ENCODE measurements at places on chromosomes 2 and 18. TPM values are rescaled to one million over a fixed set of nuclear protein-coding genes. Genes with fewer than 3 reads are reported as not detected.

Gene UGT1A10
- not detected for total RNA-seq

- DNase-seq: no peak
These were observed 182.5 kb downstream of the PRKCE start for GRCh38 chr2:45833968-45834344.

- DNase-seq: no peak
These were observed 21.7 kb downstream of the LAMA3 start for GRCh38 chr18:23710946-23711345.

GRCh38 chr18:13511961-13512577 is 214.3 kb downstream of the FAM210A start:
- DNase-seq: no peak

GRCh38 chr2:144508172-144508851 is 11.6 kb downstream of the ZEB2 start:
- no peak for DNase-seq

DNA sequence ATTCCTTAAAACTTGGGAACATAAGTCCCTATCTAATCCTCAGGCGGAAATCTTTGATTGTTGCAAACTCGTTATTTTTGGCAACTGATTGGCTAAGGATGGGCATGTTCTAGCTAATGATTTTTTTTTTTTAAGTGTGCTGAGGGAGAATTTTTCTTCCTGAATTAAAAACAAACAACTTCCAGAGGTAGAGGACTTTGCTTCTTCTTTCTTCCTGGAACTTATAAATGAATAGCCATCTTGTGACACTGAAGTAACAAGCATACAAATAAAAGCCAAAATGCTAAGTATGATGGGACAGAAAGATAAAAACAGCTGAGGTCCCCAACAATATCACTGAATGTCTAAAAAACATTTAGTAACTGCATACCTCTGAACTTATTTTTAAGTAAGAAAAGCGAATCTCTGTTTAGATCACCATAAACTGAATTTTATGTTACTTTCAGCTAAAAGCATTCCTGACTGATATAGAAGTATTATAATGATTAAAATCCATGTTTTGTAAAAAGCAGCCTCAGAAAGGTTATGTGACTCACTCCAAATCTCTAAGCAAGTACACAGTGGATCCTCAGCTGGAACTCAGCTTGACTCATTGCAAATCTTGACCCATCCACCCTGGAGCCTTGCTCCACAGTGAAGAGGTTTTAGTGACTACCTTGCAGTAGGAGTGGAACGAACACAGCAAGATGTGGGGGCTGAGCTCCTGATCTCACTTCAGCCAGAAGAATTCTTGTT is 344.4 kb downstream of the CLIP4 start:
- DNase-seq: no peak

DNA sequence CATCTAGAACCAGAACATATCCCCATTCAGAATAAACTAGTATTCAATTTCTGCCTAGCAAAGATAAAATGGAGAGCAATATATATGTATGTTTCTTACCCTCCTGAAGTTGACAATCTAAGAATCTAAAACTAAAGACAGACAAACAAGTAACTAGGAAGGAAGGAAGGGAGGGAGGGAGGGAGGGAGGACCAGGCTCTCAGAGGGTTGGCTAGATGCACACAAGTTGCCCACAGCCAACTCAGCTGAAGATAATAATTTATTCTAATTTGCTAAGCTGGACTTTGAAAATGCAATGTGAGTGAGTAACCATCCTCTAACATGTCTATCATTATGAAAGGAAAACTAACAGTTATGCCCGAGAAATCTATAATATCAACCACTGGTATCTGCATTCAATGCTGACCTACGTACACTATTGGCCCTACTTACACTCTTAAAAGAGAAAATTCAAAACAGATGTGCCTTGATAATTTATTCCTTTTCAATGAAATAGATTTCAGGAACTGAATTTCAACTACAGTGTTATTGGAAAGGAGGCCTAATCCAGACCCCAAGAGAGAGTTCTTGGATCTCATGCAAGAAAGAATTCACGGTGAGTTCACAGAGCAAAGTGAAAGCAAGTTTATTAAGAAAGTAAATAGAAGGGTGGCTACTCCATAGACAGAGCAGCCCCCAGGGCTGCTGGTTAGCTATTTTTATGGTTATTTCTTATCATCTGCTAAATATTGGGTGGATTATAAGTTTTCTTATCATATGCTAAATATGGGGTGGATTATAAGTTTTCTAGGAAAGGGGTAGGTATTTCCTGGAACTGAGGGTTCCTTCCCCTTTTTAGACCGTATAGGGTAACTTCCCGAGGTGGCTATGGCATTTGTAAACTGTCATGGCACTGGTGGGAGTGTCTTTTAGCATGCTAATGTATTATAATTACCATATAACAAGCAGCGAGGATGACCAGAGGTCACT is 288.5 kb upstream of the SLC39A10 start:
- DNase-seq: no peak

DNA sequence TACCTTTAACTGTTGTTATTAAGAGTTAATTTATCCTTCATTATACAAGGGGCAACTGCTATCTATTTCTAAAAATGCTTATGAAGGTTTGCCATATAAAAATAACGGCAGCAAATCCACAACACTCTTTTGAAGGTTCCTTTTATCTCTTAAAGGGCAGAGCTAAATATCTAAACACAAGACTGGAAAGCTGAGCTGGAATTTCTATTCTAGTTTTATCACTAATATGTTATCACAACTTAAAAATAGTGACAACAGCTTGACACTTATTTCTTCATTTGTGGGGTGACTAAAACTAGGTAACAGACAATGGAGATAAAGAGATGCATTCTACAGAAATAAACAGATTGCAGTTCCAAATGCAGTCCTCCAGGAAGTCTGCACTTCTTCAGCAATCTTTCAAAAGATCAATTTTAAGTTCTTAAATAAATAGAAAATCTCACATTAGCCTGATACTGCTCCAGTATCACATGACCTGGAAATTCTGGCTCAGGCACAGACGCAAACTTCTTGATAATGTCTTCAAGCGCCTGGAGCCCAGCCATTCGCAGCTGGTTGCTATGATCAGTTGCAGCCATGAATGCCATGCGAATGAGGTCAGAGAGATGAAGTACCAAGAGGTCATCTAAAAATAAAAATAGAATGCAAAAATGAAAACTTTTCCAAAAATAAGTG is 54.0 kb upstream of the STRN start:
- no peak for DNase-seq
